ENCODE measurements at places on chromosomes 2 and 18. TPM values are rescaled to one million over a fixed set of nuclear protein-coding genes. Genes with fewer than 3 reads are reported as not detected.

DNA sequence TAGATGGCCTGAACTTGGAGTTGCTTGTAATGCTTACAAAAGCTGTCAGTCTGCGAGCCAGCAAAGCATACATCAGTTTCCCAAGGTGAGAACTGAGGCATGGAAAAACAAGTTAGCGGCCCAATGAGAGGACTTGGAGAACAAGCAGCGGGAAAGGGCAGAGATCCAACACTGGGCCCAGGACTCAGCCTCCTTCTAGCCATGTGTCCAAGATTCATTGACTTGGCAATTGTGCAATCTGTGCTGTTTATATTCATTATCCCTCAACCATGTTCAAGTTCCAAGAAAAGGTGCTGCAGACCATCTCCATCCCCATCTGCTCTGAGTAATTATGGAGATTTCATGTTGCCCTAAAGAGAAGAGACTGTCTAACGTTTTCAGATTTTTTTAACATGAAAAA is 187.4 kb downstream of the ALK start:
- DNase-seq = no peak
- no peak overlapping the region for H3K27ac ChIP-seq
- no peaks in the 10 kb centered on the region for H3K27me3 ChIP-seq
- no peaks in the 10 kb centered on the region for H3K36me3 ChIP-seq

GRCh38 chr2:133063775-133064174 is 393.8 kb upstream of the LYPD1 start:
- H3K27ac ChIP-seq = no peak overlapping the region
- DNase-seq = peak; percentile 90
- no peak overlapping the region for H3K4me3 ChIP-seq
- no peaks in the 10 kb centered on the region for H3K36me3 ChIP-seq
- H3K27me3 ChIP-seq = no peaks in the 10 kb centered on the region

- H3K27me3 ChIP-seq = no peaks in the 10 kb centered on the region
- H3K36me3 ChIP-seq = peaks cover 3% of the 10 kb centered on the region
- no peak for DNase-seq
- H3K27ac ChIP-seq = no peak overlapping the region
Measured at GRCh38 chr2:201433394-201433995, 17.8 kb downstream of the TRAK2 start.

ZBTB7C gene
- total RNA-seq = 0.55 TPM

DNA sequence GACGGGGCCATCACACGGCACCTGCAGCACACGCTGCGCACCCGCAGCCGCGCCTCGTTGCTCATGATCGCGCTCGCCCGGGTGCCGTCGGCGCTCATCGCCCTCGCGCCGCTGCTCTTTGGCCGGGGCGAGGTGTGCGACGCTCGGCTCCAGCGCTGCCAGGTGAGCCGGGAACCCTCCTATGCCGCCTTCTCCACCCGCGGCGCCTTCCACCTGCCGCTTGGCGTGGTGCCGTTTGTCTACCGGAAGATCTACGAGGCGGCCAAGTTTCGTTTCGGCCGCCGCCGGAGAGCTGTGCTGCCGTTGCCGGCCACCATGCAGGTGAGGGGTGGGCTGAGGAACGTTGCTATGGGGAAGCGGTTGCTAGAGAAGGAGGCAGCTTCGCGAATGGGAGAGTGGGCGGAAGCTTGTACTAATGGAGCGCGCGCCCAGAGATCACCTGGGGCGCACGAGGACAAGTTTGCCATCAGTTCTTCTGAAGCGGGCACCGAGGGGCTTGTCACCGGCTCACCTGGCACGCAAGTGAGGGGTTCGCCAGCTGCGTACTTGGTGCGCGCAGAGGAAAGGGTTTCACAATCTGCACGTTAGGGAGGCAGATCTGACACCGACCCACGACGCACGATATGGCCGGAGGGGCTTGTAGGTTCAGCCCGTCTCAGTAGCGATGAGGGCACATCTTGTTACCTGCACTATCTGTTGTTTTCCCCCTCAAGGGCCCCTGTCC is 45.6 kb downstream of the DDX18 start:
- H3K27me3 ChIP-seq = peaks cover 48% of the 10 kb centered on the region
- H3K4me3 ChIP-seq = no peak overlapping the region
- no peaks in the 10 kb centered on the region for H3K36me3 ChIP-seq
- DNase-seq = peak; percentile 27
- no peak overlapping the region for H3K27ac ChIP-seq

DNA sequence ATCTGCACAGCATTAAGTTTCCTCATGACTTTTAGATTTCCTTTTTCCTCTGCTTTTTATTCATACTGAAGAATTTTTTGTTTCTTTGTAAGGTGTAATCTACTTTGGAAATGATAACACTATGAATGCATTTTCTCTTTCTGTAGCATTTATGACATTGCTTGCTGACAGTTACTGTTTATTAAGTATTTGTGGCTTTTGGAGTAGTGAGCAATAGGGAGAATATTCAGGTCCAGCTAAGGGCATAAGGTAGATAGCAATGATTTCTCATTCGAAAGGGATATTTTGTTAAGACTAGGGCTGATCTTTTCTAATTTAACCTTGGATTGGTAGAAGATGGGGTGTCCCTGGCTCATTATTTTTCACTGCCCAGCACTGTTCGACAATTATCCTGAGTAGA is 80.3 kb downstream of the XRCC5 start:
- peaks cover 77% of the 10 kb centered on the region for H3K36me3 ChIP-seq
- no peak overlapping the region for H3K27ac ChIP-seq
- H3K4me3 ChIP-seq = no peak overlapping the region
- H3K4me1 ChIP-seq = peaks cover 8% of the 10 kb centered on the region

OTOS gene
- not detected for total RNA-seq

- H3K36me3 ChIP-seq = no peaks in the 10 kb centered on the region
- DNase-seq = no peak
- no peak overlapping the region for H3K4me3 ChIP-seq
- H3K27me3 ChIP-seq = no peaks in the 10 kb centered on the region
Measured at GRCh38 chr2:216539791-216540241, 41.2 kb downstream of the RPL37A start.

C2orf80 gene
- 0.55 TPM for total RNA-seq

GRCh38 chr2:68774569-68775271 is 40.1 kb downstream of the ARHGAP25 start:
- no peak overlapping the region for H3K27ac ChIP-seq
- no peaks in the 10 kb centered on the region for H3K27me3 ChIP-seq
- H3K4me1 ChIP-seq = peaks cover 11% of the 10 kb centered on the region
- DNase-seq = no peak

OSR1 gene
- total RNA-seq = 0.29 TPM

- H3K36me3 ChIP-seq = no peaks in the 10 kb centered on the region
- H3K4me3 ChIP-seq = no peak overlapping the region
- no peaks in the 10 kb centered on the region for H3K4me1 ChIP-seq
- H3K27ac ChIP-seq = no peak overlapping the region
- DNase-seq = no peak
Measured at GRCh38 chr2:201249889-201250288, 10.4 kb upstream of the CASP8 start.

ITPRID2 gene
- total RNA-seq = 28.9 TPM

RTP5 gene
- not detected for total RNA-seq

DNA sequence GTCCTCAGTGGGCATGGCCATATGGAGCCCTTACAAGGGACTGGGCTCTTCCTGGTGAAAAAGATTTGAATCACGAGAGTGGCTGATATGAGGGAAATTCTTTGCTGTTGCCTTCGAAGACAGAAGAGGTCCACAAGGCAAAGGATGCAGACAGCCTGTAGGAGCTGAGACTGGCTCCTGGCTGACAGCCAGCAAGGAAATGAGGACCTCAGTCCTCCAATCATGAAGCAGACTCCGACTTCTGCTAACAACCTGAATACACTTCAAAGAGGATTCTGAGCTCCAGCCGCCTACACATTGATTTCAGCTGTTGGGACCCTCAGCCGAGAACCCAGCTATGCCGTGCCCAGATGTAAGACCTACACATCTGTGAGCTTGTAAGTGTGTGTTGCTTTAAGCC is 3.0 kb upstream of the ST8SIA5 start:
- H3K27ac ChIP-seq = no peak overlapping the region
- H3K4me1 ChIP-seq = peaks cover 3% of the 10 kb centered on the region
- no peaks in the 10 kb centered on the region for H3K36me3 ChIP-seq
- H3K4me3 ChIP-seq = no peak overlapping the region
- peaks cover 95% of the 10 kb centered on the region for H3K27me3 ChIP-seq

- H3K27ac ChIP-seq = no peak overlapping the region
- no peaks in the 10 kb centered on the region for H3K36me3 ChIP-seq
- H3K4me3 ChIP-seq = no peak overlapping the region
- H3K4me1 ChIP-seq = no peaks in the 10 kb centered on the region
- H3K27me3 ChIP-seq = no peaks in the 10 kb centered on the region
Measured at GRCh38 chr18:77365667-77366066, 116.0 kb downstream of the GALR1 start.

- no peak overlapping the region for H3K27ac ChIP-seq
- peaks cover 3% of the 10 kb centered on the region for H3K4me1 ChIP-seq
- no peak for DNase-seq
- H3K27me3 ChIP-seq = no peaks in the 10 kb centered on the region
- no peak overlapping the region for H3K4me3 ChIP-seq
- H3K36me3 ChIP-seq = no peaks in the 10 kb centered on the region
Measured at GRCh38 chr2:38246105-38246504, 131.0 kb downstream of the ATL2 start.

GRCh38 chr2:138689705-138690104 is 90.5 kb downstream of the NXPH2 start:
- no peak overlapping the region for H3K4me3 ChIP-seq
- no peaks in the 10 kb centered on the region for H3K36me3 ChIP-seq
- no peak overlapping the region for H3K27ac ChIP-seq
- no peaks in the 10 kb centered on the region for H3K4me1 ChIP-seq
- H3K27me3 ChIP-seq = no peaks in the 10 kb centered on the region

DCDC2C gene
- total RNA-seq = not detected

SLC5A7 gene
- total RNA-seq = not detected

GRCh38 chr2:163302141-163302540 is 433.7 kb downstream of the FIGN start:
- DNase-seq = no peak
- no peaks in the 10 kb centered on the region for H3K27me3 ChIP-seq
- no peaks in the 10 kb centered on the region for H3K36me3 ChIP-seq

DNA sequence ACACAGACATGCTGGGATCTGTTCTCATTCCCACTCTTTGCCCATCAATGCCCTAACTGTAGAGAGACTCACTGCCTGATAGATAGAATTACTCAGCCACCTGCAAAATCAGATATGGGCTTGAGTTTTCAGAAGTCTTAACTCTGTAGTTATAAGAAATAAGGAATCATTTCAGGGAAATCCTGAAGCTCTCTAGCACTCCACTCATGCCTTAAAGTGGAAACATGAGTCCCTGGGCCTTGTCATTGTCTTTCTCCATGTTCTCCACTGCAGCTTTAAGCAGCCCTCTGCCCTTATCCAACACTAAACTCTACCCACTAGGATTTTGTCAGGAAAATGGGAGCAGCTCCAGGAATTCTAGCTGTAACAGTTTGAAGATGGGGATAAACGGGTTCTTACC is 192.5 kb downstream of the SNTG2 start:
- no peak overlapping the region for H3K27ac ChIP-seq
- no peaks in the 10 kb centered on the region for H3K27me3 ChIP-seq
- H3K4me1 ChIP-seq = no peaks in the 10 kb centered on the region
- no peak overlapping the region for H3K4me3 ChIP-seq
- H3K36me3 ChIP-seq = no peaks in the 10 kb centered on the region

CYTIP gene
- total RNA-seq = 0.70 TPM

TRAF3IP1 gene
- 21.9 TPM for total RNA-seq

DNA sequence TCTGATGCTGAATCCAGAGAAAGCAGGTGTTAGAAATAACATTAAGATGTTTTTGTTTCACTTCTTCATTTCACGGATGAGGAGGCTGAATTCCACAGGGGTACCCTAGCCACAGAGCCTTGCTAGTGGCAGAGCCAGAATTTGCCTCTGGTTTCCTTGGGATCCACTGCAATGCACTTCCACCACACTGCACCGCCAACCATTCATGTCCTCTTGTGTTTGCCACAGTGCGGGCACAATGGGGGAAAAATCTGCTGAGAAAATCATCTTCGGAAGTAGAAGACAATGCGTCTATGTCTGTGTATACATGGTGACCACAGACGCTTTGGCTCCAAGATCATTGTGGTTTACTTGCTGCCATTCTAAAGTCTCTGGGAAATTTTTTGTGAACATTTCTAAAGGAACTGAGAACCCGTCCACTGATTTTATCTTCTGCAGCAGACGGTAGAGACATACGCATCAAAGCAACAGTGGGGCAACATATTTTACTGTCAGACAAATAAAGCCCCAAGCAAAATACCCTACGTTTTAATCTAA is 14.9 kb downstream of the ICOS start:
- H3K4me1 ChIP-seq = no peaks in the 10 kb centered on the region
- no peaks in the 10 kb centered on the region for H3K36me3 ChIP-seq
- DNase-seq = no peak
- no peaks in the 10 kb centered on the region for H3K27me3 ChIP-seq
- no peak overlapping the region for H3K4me3 ChIP-seq

TXNL1 gene
- 73.9 TPM for total RNA-seq

CIDEA gene
- total RNA-seq = not detected

DNA sequence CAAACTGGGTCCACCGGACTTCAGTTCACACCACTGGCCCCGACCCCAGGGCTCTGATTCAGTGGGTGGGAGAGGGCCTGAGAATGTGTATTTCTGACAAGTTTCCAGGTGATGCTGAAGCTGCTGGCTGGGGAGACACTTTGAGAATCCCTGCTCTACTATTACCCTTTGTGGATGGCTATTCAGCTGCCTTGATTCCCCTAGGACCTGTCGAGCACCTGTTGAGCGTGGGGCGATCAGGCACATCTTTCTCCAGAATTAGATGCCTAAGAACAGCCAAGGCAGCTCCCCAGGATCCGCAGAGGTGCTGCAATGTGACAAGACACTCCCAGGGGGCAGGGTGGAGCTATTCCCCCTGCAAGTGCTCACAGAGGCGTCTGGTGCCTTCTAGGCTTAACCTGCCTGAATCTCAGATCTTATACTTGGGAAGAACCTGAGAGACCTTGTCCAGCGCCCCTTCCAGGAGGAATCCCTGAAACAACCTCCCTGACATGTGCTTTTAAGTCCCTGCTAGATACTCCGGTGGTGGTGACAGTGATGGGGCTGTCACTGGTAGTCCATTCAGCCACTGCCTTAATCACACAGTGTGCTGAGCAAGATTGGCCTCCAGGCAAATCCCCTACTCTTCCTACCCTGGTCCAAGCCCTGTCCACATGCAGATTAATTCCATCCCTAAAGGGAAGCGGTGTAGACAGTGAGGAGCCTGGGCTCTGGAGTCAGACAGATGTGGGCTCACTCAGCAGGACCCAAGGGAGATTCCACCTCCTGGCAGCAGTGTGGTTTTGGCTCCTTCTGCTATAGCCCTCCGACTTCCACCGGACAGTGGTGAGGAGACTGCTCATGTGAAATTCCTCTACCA is 43.4 kb upstream of the OTOF start:
- H3K27ac ChIP-seq = no peak overlapping the region
- no peaks in the 10 kb centered on the region for H3K4me1 ChIP-seq
- no peaks in the 10 kb centered on the region for H3K36me3 ChIP-seq
- no peaks in the 10 kb centered on the region for H3K27me3 ChIP-seq
- H3K4me3 ChIP-seq = no peak overlapping the region

TXNDC2 gene
- not detected for total RNA-seq

STARD6 gene
- not detected for total RNA-seq

Measured in endodermal cell (in vitro differentiated cells).